ENCODE measurements at places on chromosomes 3 and 15.

- no peak for DNase-seq
Observed at GRCh38 chr3:182118066-182118465, 406.3 kb downstream of the SOX2 start.

DNA sequence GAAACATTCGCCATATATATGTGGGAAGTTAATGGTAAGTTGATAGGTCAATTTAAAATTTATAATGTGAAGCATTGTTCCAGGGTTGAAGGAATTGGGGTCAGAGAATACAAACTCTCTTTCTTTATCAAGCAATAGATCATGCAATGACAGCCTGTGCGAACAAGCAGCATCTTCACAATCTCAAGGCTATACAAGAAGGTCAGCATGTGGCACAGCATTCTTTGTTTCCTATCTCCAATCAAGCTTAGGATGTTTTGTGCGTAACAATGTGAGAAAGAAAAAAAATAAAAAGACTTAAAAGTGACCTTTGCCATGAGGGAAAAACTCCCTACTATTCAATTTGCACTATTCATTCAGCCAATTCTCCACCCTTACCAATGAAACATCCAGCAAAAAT is 288.1 kb upstream of the NECTIN3 start:
- no peak for DNase-seq

- no peak for DNase-seq
Observed at GRCh38 chr3:1462856-1463450, 370.1 kb downstream of the CNTN6 start.

- no peak for DNase-seq
Observed at GRCh38 chr3:51819151-51819550, 40.1 kb upstream of the IQCF6 start.

DNA sequence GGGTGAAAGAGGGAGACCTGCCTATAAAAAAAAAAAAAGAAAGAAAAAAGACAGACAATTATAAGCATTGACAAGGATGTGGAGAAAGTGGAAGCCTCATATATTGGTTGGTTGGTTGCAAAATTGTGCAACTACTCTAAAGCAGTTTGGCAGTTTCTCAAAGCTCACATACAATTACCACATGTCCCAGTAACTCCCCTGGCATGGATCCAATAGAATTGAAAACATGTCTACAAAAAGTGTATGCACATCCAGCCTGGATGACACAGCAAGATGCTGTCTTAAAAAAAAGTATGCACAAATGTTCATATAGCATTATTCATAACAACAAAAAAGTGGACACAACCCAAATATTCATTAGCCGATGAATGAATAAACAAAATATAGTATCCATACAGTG is 19.5 kb downstream of the SETMAR start:
- DNase-seq, result no peak

DNA sequence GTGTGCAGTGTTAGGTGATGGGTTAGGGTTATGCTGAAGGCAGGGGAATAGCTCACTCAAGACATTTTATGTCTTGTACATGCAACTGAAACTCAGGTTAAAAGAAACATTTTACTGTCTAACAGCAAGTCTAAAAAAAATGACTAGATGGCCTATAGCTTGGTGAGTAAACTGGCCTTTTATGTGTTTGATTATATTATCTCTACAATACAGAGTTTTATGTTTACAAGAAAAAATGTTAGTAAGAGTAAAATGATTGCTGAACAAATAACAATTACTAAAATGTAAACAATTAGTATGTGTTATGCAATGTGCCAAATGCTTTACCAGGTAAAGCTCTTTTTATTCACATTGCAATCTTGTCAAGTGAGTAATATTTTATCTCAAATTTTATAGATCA is 1039.6 kb downstream of the ROBO2 start:
- DNase-seq, result no peak

DNA sequence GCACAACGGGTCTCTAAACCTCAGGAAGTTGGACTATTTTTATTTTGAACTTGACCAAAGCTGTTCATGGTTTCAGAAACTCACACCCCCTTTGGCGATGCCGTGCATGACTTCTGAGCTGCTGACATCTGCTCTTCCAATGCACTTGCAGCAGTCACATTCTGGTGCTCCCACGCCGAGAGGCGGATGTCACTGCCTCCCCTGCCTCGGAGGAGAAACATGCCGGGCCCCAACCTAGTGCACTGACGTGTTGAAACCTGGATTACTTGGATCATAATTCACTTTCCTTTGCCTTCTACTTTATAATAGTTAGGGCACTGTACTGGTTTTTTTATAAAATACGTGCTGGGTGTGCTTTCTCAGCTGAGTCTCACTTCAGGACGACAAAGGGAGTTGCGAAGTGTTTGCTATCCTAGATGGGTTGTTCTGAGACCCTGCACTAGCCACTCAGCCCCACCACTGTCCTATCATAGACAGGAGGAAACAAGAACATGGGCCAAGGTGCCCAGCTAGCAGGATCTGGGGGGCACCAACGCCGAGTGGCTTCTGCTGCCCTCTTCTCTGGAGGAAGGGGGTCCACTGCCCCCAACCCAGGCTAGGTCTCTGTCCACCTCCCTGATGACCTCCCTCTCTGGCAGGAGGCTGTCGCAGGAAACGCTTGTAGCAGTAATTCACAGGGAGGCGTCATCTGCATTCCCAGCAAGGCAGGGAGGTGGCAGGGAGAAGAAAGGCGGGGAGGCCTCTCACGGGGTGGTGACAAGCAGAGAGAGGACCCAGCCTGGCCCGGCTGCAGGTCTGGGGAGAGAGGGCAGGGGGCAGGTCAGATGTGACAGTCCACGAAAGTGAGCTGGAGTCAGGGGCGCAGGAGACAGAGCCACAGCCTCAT is 158.8 kb upstream of the IQSEC1 start:
- no peak for DNase-seq

- no peak for DNase-seq
Observed at GRCh38 chr3:8603115-8603710, 41.4 kb downstream of the SSUH2 start.

GRCh38 chr3:58120075-58120812 is 90.5 kb downstream of the DNASE1L3 start:
- no peak for DNase-seq

Data from hippocampal formation (tissue), 2 donors.